ENCODE measurements at places on chromosomes 1 and 21. TPM values are rescaled to one million over a fixed set of nuclear protein-coding genes. Genes with fewer than 3 reads are reported as not detected.
A peak's percentile ranks its signal among the peaks of the same experiment; 100 is the strongest.

- DNase-seq = no peak
Measured at GRCh38 chr1:171222936-171223335, 25.4 kb upstream of the FMO1 start.

FLG gene
- total RNA-seq = not detected

DNA sequence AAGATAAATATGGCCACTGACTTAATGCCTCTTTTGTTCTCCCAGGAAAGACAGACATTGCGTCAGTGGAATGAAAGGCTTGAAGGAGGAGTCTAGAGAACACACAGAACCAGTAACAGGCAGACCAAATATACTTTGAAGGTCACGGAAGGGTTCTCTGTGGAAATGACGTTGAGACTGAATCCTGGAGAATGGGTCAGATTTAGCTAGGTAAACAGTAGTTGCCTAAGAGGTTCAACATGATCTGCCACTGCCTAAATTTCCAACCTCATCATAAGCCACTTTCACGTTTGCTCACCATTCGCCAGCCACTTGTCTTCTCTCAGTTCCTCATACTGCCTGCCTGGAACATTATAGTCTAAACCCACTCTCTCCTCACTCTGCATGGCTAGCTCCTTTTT, 20.5 kb downstream of the PLA2G4A start:
- no peak for DNase-seq

DNA sequence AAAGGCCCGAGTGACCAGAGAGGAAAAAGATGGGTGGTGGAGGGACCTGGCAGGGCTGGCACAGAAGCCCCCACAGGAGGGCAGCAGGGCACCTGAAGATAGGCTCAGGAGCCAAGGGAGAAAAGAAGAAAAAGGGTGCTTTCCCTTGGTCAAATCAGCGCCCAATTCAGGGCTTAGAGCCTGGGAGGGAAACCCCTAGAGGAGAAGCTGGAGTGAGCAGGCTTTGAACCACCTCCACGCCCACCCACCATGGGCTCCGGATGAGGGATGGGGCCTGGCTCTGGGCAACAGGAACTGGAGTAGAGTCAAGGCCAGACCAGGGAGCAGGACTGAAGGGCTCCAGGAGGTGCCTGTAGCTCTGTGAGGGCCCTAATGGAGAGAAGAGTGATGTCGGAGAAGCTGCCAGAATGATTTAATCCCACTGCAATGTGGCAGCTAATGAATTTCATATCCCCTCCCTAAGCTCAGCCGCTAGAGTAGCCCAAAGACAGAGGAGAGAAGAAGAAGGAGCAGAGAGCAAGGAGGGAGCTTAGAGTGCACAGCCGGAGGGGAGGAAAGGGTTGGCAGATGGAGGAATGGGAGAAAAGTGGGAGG, 12.0 kb upstream of the PRELP start:
- DNase-seq = peak; percentile 35

- DNase-seq = no peak
Measured at GRCh38 chr1:232704694-232705680, 75.1 kb upstream of the SIPA1L2 start.

FMO1 gene
- total RNA-seq = 0.98 TPM

GRCh38 chr1:28050776-28051175, 37.6 kb downstream of the EYA3 start:
- no peak for DNase-seq

- no peak for DNase-seq
Measured at GRCh38 chr1:50488356-50488755, 65.1 kb upstream of the DMRTA2 start.

- no peak for DNase-seq
Measured at GRCh38 chr21:30337772-30338171, 278 bp upstream of the KRTAP27-1 start.

GRCh38 chr1:228050571-228051231, 31.8 kb upstream of the ARF1 start:
- DNase-seq = no peak

- DNase-seq = no peak
Measured at GRCh38 chr1:2803931-2804627, 2.6 kb upstream of the TTC34 start.

DNA sequence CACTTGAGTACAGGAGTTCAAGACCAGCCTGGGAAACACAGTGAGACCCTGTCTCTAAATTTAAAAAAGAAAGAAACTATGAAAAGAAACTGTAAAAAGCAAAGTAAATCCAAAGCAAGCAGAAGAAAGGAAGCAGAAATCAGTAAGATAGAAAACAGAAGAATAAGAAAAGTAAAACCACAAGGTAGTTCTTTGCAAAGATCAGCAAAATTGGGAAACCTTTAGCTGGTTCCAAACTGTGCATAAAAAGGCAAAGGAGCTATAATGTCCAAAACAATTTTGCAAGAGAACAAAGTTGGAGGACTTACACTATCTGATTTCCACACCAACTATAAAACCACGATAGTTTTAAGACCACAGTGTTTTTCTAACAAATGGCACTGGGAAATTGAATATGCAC, 218.8 kb downstream of the RPS6KC1 start:
- DNase-seq = no peak

GRCh38 chr1:11671205-11671543, 7.2 kb downstream of the FBXO6 start:
- DNase-seq = no peak

NOS1AP gene
- total RNA-seq = not detected

GRCh38 chr1:117136749-117137148, 15.2 kb upstream of the TRIM45 start:
- DNase-seq = no peak

GBP4 gene
- total RNA-seq = not detected

DNA sequence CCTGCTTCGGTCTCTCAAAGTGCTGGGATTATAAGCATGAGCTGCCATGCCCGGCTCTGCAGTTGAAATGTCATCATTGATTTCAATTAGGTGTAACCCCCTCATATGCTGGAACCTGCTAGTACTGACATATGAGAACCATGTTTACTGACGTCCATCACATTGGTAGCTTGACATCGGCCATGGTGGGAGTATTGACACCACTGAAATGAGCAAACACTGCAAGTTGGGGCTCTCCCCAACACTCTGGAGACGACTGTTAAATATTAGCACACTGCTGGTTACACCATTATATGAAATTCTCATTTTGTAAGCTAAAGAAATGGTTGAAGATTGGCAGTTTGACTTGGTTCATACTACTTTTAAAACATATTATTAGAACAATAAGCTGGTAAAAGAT, 63.7 kb downstream of the CNST start:
- DNase-seq = no peak

OLIG2 gene
- not detected for total RNA-seq

DNA sequence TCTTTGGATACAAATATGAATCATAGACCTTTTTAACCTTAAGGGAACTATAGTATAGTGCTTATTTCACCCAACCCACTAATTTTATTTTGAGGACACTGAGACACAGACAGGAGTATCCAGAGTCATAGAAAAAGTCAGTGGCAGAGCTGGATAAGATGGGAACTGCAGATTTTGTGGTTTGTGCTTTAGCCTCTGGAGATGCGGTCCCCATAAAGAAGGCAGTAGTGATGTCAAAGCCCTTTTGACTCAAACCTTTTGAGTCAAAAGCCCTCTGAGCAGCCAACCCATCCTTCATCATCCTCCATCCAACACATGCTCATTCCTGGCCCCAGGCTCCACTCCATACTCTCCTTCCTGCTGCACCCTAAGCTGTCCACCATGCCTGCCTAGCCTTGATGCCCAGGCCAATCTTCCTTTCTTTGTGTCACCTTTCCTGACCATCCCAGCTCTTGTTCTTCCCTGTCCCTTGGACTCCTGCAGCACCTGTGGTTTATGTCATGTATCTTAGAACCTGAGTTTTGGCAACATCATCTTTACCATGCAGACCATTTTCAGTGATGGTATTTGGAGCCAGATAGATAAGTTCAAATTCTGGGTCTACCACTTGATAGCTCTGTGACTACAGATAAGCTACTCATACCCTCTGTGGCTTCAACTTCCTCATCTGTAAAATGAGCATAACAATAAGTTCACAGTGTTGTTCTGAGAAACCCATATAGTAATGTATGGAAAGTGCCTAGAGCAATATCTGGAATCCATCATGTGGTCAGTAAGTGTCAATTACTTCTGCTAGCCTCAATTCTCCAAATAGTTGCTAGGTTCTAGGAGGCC, 20.1 kb downstream of the SLAMF1 start:
- no peak for DNase-seq

MEX3A gene
- 5.3 TPM for total RNA-seq

DNA sequence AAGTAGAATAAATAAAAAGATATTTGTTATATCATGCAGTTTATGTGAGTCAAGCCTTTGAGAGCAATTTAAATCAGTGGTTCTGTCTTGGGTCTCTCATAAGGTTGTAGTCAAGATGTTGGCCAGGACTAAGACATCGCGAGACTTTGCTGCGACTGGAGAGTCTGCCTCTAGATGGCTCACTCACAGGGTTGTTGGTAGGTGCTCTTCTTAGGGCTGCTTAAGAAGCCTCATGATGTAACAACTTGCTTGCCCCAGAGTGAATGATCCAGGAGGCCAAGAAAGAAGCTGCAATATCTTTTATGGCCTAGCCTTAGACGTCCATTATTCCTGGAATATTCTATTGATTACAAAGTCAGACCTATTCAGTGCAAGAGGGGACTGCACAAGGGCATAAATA, 73.1 kb upstream of the CACHD1 start:
- no peak for DNase-seq

DNA sequence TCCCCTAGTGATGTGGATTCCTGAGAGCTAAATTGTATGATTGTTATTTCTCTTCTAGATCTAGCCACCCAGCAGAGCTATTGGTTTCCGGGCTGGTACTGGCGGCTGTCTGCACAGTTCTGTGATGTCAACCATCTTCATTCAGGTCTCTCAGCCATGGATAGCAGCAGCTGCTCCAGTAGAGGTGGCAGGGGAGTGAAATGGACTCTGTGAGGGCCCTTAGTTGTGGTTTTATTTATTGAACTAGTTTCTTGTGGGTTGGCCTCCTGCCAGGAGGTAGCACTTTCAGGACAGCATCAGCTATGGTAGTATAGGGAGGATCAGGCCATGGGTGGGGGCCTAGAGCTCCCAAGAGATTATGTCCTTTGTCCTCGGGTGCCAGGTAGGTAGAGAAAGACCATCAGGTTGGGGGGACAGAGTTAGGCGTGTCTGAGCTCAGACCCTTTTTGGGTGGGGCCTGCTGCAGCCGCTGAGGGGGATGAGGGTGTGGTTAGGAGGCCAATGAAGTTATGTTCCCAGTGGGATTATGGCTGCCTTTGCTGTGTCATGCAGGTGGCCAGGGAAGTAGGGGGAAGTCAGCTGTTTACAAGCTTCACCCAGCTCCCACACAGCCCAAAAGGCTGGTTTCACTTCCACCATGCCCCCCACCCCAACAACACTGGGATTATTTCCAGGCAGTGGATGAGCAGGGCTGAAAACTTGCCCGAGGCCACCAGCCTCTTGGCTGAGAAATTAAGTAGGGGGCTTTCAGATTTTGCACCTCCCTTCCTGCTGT, 55.1 kb upstream of the RGS4 start:
- DNase-seq = no peak

FAM151A gene
- not detected for total RNA-seq

DNA sequence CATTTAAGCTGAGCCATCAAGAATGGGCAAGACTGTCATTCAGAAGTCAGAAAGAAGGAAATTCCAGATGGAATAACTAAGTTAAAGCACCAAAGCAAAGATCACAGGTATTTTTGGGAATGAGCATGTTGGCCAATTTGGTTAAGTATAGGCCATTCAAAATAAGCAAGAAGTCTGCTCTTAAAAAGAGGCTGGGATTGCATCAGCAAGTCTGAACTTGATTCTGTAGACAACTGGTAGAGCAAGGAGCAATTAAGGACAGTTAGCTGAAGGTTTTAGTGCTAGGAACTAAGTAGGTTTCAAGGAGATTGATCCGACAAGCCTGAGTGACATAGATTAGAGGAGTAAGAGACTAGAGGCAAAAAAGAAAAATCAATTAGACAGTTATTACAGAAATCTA, 8.4 kb downstream of the ANKRD45 start:
- no peak for DNase-seq

DNA sequence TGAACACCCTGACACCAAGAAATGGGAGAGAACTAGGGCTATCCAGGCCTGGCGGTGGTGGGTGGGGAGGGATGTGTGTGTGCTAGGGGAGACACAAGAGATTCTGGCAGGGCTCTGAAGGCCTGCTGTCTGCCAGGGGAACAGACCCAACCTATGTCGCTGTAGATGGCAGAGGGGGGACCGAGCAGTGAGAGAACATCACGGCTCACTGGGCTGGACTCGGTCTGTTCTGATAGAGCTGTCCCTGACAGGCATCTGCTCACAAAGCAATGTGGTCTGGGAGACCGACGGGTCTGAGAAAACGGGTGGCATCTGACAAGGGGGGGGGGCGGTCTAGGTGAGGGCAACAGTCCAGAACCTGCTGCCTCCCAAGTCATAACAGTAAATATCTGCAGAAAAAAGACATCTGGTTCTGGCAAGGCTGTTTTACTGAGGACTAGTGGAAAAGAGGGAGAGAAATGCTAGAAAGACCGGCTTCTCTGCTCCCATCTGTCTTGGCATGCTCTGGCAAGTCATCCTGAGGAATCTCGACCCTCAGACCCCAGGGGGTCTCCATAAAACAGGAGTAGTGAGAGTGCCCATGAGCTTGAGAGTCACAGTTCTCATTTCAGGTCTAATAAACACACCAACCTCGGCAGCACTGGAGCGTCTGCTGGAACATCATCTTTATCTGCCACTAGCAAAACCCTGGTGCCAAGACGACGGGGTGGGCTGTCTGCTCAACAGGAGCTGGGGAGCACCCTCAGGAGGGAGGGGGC, 36.5 kb downstream of the SLC66A1 start:
- no peak for DNase-seq

DNA sequence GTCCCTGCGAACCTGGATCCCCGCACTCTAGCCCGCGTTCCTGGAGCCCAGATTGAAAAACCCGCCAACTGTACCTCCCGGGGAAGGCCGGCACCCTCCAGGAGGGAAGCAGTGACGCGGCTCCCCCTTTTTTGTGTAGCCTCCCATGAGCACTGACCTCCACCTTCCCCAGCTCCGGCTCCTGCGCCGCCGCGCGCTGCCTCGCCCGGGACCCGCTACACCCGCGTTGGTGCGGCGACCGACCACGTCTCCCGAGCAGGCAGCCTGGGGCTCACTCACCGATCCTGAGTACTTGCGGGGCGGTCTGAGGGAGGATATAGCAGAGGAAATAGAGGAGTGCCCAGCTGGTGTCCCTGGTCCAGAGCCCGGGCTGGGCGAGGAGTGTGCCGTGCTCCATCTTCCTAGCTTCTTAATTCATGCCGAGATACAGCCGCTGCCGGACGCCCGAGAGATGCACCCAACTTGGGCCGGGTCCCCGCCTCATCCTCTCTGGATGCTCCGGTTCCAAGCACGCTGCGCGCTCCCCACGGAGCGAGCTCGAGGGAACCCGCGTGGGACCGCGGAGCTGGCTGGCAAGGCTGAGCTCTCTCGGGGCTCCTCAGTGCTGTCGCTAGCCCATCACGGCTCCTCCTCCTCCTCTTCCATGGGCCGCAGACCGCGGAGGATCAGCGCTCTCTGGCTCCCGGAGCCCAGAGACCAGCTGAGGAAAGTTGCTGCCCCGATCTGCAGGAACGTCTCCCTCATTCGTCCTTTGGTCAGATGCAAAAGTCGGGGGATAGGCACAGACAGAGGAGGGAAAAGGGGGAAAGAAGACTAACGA, 482 bp downstream of the GRIK1 start:
- no peak for DNase-seq

All from OCI-LY7 (cell line).